B cell (primary cell): ENCODE measurements at places on chromosomes 1 and 21.

DNA sequence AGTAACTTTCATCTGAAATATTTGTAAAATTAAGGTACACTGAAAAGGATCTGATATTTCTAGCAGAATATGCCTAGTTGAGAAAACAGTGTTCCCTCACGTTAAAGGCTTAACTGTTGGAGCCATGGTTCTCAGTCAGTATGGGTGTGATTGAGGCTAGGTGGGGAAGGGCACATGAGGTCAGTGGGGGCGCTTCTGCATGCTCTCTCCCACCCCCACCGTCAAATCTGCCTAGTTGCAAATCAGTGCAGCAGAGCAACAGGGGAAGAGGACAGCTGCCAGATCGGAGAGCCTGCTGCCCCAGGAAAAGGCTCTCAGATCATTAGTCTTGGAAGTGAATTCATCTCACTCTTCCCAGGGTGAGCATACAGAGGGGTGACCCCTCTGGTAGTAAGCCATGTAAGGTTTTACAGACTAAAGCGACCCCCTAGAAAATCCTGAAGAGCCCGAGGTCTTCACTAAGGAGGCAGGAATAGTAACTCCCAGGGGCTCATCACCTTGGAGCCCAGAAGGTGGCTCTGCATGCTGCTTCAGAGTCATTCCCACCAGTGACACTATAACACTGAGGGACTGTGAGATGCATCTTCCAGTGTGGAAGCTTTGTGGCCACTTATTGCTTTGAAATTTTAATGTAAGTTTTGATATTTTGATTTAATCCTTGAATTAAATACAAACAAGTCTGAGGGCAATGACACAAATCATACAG lies 83.1 kb upstream of the BARHL2 start:
- H3K36me3 ChIP-seq: no peaks in the 10 kb centered on the region
- no peak for DNase-seq
- H3K27me3 ChIP-seq: peaks cover 3% of the 10 kb centered on the region
- H3K4me3 ChIP-seq: no peak overlapping the region
- H3K27ac ChIP-seq: no peak overlapping the region

DNA sequence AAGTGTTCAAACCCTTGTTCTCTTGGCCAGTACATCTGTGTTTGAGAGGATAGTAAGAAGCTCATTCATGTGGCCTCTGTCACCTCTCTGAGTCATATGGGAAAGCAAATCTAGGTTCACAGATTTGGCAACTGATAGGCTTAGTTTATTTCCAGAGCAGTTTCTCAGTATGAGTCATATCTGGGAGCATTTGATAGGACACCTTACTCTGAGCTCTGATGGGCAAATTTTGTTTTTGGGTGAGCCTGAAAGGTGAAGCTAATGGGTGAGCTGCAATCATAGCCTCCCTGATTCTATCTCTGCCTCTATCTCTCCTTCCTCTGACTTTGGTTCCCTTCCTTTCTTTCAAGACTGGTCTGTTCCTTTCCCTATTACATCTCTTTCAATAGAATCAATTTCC lies 134.4 kb downstream of the S1PR1 start:
- no peak for DNase-seq
- H3K4me3 ChIP-seq: no peak overlapping the region
- H3K36me3 ChIP-seq: no peaks in the 10 kb centered on the region
- no peak overlapping the region for H3K27ac ChIP-seq
- no peaks in the 10 kb centered on the region for H3K4me1 ChIP-seq

- no peaks in the 10 kb centered on the region for H3K27me3 ChIP-seq
- H3K4me3 ChIP-seq: no peak overlapping the region
- H3K4me1 ChIP-seq: no peaks in the 10 kb centered on the region
- no peak overlapping the region for H3K27ac ChIP-seq
- no peak for DNase-seq
Measured at GRCh38 chr1:201750120-201750519, 78.8 kb upstream of the IPO9 start.

DNA sequence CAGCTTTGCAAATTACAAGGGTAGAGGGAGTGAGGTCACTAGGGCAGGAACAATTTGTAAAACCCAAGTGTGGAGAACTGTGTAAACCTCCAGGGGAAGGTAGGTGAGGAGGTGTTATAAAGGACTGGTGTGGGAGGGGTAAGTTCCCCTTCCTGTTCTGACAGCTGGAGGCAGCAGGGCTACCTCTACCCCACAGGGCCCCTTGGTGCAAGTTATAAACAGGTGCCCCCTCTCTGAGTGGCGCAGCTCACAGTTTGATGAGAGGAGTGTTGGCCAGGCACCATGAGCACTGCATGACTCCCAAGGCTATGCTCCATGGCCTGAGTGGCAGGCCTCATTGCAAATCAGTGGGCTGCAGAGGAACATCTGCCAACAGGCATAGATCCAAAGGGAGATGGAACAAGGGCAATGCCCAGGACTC lies 41.0 kb downstream of the MFSD2A start:
- no peak overlapping the region for H3K4me3 ChIP-seq
- no peak overlapping the region for H3K27ac ChIP-seq
- H3K36me3 ChIP-seq: no peaks in the 10 kb centered on the region
- H3K27me3 ChIP-seq: no peaks in the 10 kb centered on the region

- H3K27me3 ChIP-seq: no peaks in the 10 kb centered on the region
- H3K4me1 ChIP-seq: peaks cover 15% of the 10 kb centered on the region
- no peak for DNase-seq
- H3K27ac ChIP-seq: no peak overlapping the region
Measured at GRCh38 chr1:225253784-225254183, 174.1 kb downstream of the LBR start.

DNA sequence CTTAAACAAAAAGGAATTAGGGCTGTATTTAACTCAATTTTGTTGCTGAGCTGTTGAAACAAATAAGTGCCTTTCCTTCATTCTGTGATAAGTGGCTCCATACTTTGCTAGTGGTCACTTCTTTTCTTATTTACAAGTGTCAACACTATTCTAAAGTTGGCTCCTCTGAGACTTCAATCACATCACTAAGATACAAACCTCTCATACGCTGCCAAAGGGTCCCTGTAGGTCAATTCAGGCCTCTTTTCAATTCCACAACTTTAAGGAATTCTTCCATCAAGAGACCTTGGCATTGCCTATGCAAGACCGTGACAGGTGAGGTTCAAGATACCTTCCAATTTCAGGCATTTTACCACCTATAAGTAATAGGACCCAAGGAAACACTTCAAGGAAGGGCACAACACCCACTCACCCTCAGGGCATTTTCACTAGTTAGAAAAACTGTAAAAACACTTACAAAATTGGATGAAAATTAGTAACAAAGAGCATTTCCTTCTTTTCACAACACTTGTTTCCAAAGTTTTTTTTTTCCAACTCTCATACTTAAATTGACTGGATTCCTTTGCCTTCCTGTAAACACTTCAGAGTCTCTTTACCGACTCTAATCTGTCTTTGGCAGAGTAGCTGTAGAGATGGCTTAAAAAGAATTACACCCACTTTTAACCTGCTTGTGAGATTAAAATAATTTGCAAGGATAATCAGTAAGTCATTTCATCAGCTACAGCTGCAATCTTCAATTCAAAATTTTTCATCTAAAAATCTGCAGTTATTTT lies 24.5 kb downstream of the SERBP1 start:
- H3K27me3 ChIP-seq: no peaks in the 10 kb centered on the region
- no peak overlapping the region for H3K27ac ChIP-seq
- H3K36me3 ChIP-seq: peaks cover 4% of the 10 kb centered on the region
- no peak for DNase-seq
- H3K4me3 ChIP-seq: no peak overlapping the region

- H3K4me3 ChIP-seq: no peak overlapping the region
- H3K27ac ChIP-seq: no peak overlapping the region
- H3K4me1 ChIP-seq: no peaks in the 10 kb centered on the region
- no peaks in the 10 kb centered on the region for H3K36me3 ChIP-seq
Measured at GRCh38 chr1:241310451-241310850, 46.6 kb downstream of the RGS7 start.

GRCh38 chr1:212235857-212236256 lies 49.4 kb upstream of the PPP2R5A start:
- H3K27me3 ChIP-seq: no peaks in the 10 kb centered on the region
- no peak for DNase-seq
- H3K27ac ChIP-seq: no peak overlapping the region
- no peaks in the 10 kb centered on the region for H3K4me1 ChIP-seq

- no peak overlapping the region for H3K4me3 ChIP-seq
- H3K4me1 ChIP-seq: peaks cover 15% of the 10 kb centered on the region
- no peak for DNase-seq
- H3K27me3 ChIP-seq: no peaks in the 10 kb centered on the region
- no peaks in the 10 kb centered on the region for H3K36me3 ChIP-seq
Measured at GRCh38 chr1:225465793-225466517, 38.1 kb upstream of the LBR start.

GRCh38 chr1:170076199-170076598 lies 1.7 kb upstream of the KIFAP3 start:
- no peaks in the 10 kb centered on the region for H3K27me3 ChIP-seq
- H3K4me3 ChIP-seq: no peak overlapping the region
- no peaks in the 10 kb centered on the region for H3K36me3 ChIP-seq
- H3K27ac ChIP-seq: no peak overlapping the region
- DNase-seq: no peak

DNA sequence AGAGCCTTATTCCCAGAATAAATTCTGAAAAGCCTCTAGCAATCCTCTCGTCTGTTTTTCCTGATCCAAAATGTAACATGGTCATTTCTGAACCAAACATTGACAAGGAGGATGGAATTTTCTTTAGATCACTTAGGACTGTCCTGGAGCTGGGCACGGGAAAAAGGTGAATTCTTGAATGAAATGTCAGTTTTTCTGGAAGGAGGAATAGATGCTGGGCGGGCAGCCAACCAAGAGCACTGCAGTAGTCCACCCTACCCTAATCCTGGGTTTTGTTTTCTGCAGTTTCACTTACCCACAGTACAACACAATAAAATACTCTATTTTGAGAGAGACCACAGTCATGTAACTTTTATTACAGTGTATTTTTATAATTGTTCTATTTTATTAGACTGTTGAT lies 20.9 kb downstream of the RIT1 start:
- no peaks in the 10 kb centered on the region for H3K4me1 ChIP-seq
- no peak overlapping the region for H3K27ac ChIP-seq
- no peak for DNase-seq
- H3K36me3 ChIP-seq: no peaks in the 10 kb centered on the region

GRCh38 chr1:167460836-167461235 lies 57.5 kb downstream of the CD247 start:
- no peaks in the 10 kb centered on the region for H3K4me1 ChIP-seq
- H3K36me3 ChIP-seq: no peaks in the 10 kb centered on the region
- no peaks in the 10 kb centered on the region for H3K27me3 ChIP-seq
- no peak for DNase-seq

GRCh38 chr1:229221106-229222019 lies 49.5 kb upstream of the RAB4A start:
- H3K27ac ChIP-seq: no peak overlapping the region
- no peaks in the 10 kb centered on the region for H3K27me3 ChIP-seq
- no peak overlapping the region for H3K4me3 ChIP-seq
- DNase-seq: no peak
- no peaks in the 10 kb centered on the region for H3K4me1 ChIP-seq

DNA sequence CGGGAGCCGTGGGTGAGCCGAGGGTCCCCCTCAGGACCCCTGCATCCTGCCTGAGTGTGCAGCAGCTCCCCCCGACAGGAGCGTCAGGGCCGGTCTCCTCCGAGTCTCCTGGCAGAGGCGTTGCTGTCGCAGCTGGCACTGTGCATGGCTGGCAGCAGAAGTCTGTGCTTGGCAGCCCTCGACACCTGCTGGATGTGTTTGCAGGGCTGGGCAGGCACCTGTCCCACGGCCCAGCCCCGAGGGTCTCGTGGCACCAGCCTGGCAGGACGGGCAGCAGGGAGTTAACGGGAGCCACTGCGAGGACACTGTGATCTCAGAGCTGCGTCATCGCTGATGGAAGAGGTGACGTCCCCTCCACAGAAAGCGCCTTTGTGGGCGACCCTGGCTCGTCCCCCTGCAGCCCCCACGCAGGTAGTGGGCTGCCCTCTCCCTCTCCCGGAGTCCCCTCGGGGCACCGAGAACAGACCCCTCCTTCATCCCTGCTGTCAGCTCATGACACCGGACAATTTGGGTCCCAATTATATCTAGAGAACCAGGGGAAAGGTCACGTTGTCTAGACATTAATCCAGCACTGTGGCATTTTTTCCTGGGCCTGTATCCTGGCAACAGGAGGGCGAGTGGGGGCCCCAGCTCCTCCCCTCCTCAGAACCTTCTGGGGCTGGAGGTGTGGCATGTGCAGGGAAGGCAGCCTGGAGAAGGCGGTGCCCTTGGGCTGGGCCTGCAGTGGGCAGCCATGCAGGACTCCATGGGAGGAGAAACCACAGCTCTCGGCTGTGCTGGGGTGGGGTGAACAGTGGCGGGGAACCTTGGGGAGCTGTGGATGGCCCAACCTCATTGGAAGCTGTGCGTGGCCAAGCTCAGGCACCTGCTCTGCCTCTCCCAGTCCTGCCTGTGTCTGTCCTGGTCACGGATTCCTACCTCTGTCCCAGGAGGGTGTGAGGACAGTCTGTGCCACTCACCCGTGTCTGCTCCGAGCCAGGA lies 15.4 kb downstream of the COL18A1 start:
- H3K4me1 ChIP-seq: no peaks in the 10 kb centered on the region
- no peak overlapping the region for H3K27ac ChIP-seq
- DNase-seq: no peak
- no peaks in the 10 kb centered on the region for H3K36me3 ChIP-seq

GRCh38 chr1:39132505-39133339 lies 71.8 kb upstream of the MACF1 start:
- H3K27ac ChIP-seq: no peak overlapping the region
- no peak for DNase-seq
- no peaks in the 10 kb centered on the region for H3K4me1 ChIP-seq
- no peaks in the 10 kb centered on the region for H3K27me3 ChIP-seq
- no peak overlapping the region for H3K4me3 ChIP-seq

DNA sequence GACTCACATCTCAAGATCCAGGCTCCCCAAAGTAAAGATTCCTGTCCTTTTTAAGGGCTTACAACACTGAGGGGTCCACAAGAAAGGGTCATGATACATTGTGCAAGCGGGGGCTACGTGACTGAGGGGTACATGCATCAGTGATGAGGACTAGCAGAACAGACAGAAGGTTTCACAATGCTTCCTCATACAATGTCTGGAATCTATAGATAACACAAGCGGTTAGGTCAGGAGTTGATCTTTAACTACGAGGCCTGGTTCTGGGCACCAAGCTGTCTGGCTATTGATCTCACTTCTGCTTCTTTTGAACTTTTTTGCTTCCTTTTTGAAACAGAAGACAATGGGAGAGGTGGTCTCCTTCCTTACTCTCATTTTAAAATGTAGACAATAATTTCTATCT lies 718.6 kb downstream of the AMY1C start:
- no peaks in the 10 kb centered on the region for H3K4me1 ChIP-seq
- no peak overlapping the region for H3K27ac ChIP-seq
- H3K27me3 ChIP-seq: no peaks in the 10 kb centered on the region
- no peak overlapping the region for H3K4me3 ChIP-seq
- H3K36me3 ChIP-seq: no peaks in the 10 kb centered on the region

DNA sequence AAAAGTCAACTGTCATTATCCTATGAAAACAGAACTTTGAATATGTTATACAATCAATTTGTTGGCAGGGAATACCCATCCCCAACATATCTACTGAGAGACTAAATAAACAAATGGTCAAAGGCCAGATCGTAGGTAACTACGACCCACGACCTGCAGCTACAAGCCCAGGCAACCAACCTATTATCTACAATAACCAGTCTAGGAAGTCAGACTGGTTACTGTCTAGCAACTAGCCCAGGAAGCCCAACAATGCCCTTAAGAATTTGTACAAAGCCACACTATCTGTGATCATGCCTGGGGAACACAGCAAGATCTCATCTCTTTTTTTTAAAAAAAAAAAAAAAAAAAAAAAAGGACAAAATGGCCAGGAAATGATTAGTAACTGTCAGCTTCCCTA lies 58.7 kb downstream of the SMYD3 start:
- H3K27me3 ChIP-seq: no peaks in the 10 kb centered on the region
- no peaks in the 10 kb centered on the region for H3K4me1 ChIP-seq
- no peaks in the 10 kb centered on the region for H3K36me3 ChIP-seq
